GM12892 (cell line): ENCODE measurements at places on chromosomes 5 and 9.
A peak's percentile ranks its signal among the peaks of the same experiment; 100 is the strongest.

DNA sequence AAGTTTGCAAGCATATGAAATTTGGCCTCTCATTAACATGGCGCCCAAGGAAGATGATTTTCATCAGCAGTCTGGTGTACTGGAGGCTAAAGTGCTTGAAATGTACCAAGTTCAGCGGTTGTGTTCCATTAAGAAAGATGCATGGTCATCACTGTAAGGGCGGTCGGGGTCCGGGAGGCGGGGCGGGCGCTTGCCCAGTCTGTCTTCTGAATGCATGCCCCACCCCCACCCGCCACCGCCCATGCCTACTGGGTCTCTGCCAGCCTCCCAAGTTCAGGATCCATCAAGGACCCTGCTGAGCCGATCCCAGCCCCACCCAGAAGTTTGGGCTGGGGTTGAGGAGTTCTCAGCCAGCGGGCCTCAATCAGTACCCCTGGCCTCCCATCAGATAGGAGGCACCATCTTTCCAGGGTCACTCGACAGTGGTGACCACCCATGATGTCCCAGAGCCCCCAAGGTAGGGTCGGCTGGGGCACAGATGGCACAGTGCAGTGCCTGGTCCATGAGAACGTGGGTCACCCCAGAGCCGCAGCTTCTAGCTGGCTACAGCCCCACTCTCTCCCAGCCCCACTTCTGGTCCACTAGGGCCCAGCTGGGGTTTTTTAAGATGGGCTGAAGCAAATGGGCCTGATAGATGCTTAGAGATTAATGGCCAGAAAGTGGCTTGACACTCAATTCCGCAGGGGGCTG lies 24.4 kb upstream of the PRDM12 start:
- no peak for DNase-seq

DNA sequence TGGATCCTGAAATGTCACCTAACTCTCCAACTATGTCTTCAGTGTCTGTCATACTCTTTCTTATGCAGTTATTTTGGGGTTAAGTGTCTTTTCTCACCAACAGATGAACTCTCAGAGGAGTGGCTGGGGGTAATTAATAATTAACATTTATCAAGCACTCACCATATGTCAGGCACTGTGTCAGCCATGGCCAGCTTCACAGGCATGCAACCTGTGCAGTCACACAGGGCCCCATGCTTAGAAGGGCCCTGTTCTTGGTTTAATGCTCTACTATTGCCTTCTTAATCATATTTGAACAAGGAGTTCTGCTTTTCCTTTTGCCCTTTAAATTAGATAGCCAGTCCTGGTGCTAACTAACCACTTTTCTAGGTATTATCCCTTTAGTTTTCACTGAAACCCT lies 3.4 kb upstream of the GRPEL2 start:
- no peak for DNase-seq

DNA sequence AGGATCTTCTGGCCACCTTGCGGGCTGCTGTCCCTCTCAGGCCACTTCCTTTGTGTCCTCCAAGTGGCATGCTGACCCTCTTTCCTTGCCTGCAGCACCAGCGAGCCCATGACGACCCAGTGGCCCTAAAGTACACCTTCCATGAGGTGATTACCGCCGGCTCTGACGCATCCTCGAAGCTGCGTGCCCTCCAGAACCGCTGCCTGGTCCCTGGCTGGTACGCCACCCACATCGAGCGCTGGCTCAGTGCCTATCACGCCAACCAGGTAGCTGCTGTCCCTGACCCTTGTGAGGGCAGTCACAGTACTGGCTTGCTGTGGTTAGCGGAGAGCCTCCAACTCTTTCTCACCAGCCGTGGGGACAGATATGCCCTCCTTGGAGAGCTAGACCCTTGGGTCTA lies 40.2 kb downstream of the NDST1 start:
- DNase-seq: no peak

GRCh38 chr9:129225815-129226214 lies 47.8 kb upstream of the IER5L start:
- DNase-seq: no peak

DNA sequence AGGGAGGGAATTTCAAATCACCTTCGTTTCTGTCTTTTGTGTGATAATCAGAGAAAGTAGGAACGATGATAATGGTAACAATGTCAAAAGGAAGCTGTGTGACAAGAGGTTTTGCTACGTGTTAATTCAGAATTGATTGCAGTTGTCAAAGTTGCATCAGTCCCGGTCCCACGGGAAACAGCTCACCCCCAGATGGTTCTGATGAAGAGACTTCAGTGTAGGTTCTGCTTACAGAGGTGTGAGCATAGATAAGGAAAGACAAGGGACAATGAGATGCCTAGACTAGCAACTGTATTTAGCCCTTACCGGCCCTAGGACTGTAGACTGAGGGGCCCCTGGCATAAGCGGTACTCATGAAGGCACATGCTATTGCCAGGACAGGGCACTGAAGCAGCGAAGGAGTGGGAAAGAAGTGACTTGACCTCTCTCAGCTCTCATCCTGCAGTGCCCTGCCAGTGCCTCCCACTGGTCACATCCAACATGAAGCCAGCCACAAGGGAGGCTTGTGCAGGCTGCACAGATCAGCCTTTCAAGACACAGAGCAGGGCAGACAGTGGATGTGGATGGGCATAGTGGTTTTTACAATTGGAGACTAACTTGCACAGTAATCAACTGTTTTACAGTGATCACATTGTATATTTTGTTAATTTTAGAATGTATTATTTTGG lies 21.1 kb downstream of the PDE8B start:
- no peak for DNase-seq

DNA sequence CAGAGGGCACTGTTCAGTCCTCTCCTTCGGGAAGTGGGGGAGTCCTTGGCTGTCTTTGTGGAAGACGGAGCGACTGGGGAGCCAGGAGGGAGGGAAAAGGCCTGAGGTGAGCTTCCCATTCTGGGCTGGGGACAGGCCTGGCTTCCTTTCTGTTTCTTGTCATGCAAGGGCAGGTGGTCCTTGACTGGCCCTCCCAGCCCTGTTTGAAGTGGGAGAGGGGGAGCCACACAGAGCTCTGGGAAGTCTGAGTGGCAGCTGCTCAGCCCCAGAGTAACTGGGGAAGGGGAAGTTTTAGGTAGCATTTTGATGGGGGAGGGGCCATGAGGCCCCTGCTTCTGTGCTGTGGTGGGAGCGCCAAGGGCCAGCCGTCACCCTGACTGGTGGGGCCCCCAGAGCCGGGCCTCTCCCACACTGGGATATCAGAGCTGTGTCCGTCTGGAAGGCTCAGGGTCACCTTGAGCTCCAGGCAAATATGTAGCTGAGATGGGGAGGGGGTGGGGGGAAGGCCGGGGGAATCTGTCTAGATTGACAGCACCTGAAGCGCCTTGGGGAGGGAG lies 6.5 kb downstream of the UNC5A start:
- DNase-seq: no peak

GRCh38 chr5:34598177-34598794 lies 57.8 kb upstream of the RAI14 start:
- no peak for DNase-seq

DNA sequence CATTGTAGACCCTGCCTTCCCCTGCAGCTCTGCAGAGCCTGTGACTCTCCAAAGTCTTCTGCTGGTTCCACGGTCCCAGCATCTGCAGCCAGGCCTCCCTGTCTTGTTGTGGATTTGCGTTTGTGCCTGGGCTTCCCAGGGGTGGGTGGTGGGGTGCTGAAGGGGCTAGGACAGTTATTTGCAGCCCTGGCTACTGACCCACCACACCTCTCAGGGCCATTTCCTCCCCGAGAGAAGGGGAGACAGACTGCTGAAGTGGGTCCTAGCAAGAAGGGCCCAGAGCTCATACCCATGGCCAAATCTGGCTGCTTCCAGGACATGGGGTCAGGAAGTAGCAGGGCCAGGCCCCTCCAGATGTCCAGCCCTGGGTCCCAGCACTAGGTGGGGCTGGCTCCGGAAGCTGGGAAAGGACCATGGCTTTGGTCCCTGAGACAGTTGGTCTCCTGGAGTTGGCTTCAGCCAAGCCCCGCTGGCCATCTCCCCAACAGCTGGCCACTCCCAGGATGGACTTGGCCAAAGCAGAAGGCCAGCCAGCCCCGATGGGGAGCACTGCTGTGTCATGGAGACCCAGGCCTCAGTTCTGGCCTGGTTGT lies 26.3 kb downstream of the GSN start:
- DNase-seq: no peak

DNA sequence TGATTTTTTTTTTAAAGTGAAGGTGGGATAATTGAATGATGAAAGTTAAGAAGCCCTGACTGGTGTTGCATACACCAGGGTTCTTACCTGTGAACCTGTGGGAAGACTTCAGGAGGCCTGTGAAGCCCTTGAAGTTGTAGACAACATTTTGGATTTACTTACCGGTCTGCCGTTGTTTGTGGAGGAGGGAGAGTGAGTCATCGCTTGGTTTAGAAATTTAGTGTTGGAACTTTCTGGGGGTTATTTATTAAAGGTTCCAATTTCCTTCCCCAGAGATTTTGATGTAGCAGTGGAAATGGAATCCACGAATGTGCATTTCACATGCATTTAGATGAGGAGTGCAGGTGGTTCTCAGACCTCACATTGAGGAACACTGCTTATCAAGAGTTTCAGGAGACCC lies 49.6 kb downstream of the ARHGAP26 start:
- DNase-seq: no peak

- no peak for DNase-seq
These were observed 373.5 kb downstream of the KIAA0825 start for GRCh38 chr5:94244921-94245320.

DNA sequence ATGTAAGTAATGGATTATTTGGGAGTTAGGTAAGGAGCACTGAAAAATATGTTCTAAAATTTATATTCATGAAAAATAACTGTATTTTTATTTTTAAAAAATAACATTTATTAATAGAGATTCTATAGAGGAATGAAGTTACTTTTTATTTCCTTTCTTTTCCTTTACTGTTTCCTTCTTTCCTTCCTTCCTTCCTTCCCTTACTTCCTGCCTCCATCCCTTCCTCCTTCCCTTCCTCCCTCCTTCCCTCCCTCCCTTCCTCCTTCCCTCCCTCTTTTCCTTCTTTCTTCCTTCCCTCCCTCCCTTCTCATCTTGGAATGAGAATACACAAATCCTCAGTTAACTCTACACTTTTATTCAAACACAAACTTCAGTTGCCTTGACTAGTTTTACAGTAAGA lies 560.1 kb downstream of the RAB3C start:
- no peak for DNase-seq

GRCh38 chr9:6692881-6693361 lies 47.4 kb upstream of the GLDC start:
- no peak for DNase-seq

- no peak for DNase-seq
These were observed 7.0 kb downstream of the AFAP1L1 start for GRCh38 chr5:149278451-149279210.

- DNase-seq: no peak
These were observed 1.3 kb downstream of the GADD45G start for GRCh38 chr9:89606049-89606623.

- DNase-seq: peak; percentile 28
These were observed at the start of gene FSTL4 for GRCh38 chr5:133612249-133612860. Gene FSTL4, minus strand, starts transcription at chr5:133612541.

DNA sequence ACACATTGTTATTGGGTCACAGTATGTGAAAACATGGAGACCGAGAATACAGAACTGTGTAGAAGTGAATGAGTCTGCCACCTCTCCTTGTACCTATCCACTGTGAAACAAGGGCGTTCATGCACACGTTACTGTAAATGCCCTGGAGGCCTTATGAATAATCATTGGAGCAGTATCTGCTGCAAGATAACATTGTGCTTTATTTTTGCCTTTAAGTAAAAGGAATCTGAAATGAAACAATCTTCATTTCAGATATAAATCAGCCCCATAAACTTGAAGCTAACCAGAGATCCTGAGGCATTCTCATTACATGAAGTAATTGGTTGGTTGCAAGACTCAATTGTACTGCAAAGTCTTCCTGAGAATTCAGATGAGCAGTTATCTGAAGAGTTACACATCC lies 419.6 kb downstream of the KDM4C start:
- no peak for DNase-seq

DNA sequence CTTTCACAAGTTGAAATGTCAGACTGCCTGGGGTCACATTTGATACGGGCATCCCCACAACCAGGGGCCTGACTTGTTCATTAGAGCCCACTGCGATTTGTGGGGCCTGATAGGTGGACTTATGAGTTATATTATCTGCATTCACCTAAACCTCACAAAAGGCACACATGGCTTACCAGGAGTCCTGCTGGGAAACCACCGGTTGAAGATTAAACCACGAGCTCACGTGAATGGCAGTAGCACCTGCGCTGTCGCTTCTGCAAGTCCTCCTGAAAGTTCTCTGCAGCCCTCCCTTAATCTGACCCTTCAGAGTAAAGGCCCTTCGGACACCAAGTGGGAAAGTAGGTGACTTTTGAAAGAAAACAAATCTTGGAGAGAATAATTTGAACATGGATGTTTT lies 68.9 kb downstream of the PPIC start:
- no peak for DNase-seq

DNA sequence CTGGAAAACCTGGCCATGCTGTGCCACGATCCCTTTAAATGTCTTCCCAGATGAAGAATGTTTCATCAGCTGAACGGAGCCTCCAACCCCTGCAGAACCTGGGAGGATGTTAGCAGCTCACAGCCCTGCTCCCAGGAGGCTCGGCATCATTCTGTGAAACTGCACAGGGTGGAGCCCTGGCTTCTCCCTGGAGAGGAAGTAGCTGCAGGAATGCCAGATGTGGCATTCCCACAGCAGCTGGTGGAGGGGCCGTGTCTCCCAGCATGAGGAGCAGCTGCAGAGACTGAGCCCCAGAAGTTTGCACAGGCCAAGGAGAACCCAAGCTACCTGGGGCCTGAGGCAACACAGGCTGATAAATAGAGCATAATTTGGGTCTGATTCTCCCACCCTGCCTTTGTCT lies 165.8 kb upstream of the MAP3K1 start:
- DNase-seq: no peak

GRCh38 chr5:168612123-168612522 lies 33.0 kb upstream of the PANK3 start:
- no peak for DNase-seq

GRCh38 chr5:106976363-106976762 lies 694.4 kb downstream of the EFNA5 start:
- DNase-seq: no peak

- no peak for DNase-seq
These were observed 108.7 kb downstream of the RXRA start for GRCh38 chr9:134434894-134435506.

DNA sequence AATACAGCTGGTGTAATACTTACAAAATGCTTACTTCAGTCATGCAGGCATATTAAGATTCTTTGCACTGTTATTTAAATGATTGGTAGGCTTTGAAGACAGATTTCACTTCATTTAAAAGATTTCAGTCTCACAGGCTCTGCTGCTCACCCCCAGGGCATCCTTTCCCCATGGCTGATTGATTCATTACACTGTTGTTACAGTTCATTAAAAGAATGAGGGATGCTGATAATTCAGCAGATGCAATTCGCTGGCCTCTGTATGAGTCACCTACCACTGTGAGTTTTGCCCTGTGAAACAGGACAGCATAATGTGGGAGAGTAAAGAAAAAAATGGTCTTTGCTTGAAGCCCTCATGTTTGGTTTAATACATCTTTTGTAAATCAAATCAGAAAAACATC lies 246.9 kb downstream of the CYLC2 start:
- DNase-seq: no peak
